ENCODE measurements at places on chromosomes 5 and 9. TPM values are rescaled to one million over a fixed set of nuclear protein-coding genes. Genes with fewer than 3 reads are reported as not detected.

The LOX gene
- 156 TPM for total RNA-seq

The PGM5 gene
- total RNA-seq, result 0.85 TPM

The AGXT2 gene
- total RNA-seq, result not detected

The DND1 gene
- 0.24 TPM for total RNA-seq

The XPA gene
- 5.8 TPM for total RNA-seq

The F12 gene
- total RNA-seq, result 0.12 TPM

The TAS2R1 gene
- total RNA-seq, result not detected

The CDH12 gene
- 0.16 TPM for total RNA-seq

The BHMT2 gene
- total RNA-seq, result 12.4 TPM

The ACTBL2 gene
- not detected for total RNA-seq

The TAF1L gene
- total RNA-seq, result not detected

The IQGAP2 gene
- 0.12 TPM for total RNA-seq

The FCN2 gene
- total RNA-seq, result not detected

The TRIM36 gene
- total RNA-seq, result 0.61 TPM

The CDKN2A gene
- total RNA-seq, result 17.2 TPM

The SHLD3 gene
- 2.6 TPM for total RNA-seq

The SLC45A2 gene
- total RNA-seq, result not detected

The NR4A3 gene
- total RNA-seq, result 0.24 TPM

The TPPP gene
- under 0.01 TPM for total RNA-seq

The CRHBP gene
- 1.7 TPM for total RNA-seq

The PCDHGA11 gene
- 19.8 TPM for total RNA-seq
